Stimulated activated CD8-positive, alpha-beta memory T cell treated with anti-CD3 and anti-CD28 coated beads, Interleukin-15, amount 100 ng/mL, for 48 hours (primary cell): ENCODE measurements at places on chromosomes 2 and 18.

- no peak for DNase-seq
Observed at GRCh38 chr2:118292991-118293390, 204.7 kb downstream of the INSIG2 start.

DNA sequence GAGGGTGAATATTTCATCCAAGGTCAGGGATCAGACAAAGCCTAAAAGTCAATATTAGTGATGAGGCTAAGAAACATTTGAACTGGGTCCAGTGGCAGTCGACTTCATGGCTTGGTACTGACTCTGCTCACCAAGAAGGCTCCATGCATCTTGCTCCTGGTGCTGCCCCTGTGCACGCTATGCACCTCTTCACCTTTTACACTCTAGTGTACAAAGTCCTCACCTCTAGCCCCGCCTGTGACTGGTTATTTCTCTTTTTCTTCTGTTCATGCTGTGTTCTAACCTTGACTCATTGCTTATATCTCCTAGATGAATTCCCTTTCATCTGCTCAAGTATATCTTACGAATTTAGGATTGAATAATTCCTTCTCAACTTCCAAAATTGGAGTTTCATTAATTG is 52.4 kb upstream of the ZNF385B start:
- no peak for DNase-seq

DNA sequence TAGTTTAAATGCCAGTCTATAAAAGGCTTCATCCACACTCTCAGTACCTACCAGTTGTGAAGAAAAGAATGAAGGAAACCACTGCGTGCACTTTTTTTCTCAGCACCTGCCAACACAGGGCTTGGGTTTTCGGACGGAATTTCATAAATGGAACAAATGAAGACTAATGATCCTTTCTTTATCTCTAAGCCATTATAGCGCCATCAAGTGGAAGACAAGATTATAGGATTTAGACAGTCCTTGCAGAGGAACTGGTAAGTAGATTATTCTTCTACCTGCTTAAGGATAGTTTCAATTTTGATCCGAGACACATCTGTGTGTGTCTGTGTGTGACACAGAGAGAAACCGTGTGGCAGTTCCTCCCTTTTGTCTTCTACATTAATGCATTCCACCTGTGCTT is 245.6 kb downstream of the NRXN1 start:
- no peak for DNase-seq

GRCh38 chr2:126778561-126779501 is 119.9 kb upstream of the TEX51 start:
- no peak for DNase-seq

GRCh38 chr2:186599186-186599778 is 9.4 kb downstream of the ITGAV start:
- DNase-seq = no peak

DNA sequence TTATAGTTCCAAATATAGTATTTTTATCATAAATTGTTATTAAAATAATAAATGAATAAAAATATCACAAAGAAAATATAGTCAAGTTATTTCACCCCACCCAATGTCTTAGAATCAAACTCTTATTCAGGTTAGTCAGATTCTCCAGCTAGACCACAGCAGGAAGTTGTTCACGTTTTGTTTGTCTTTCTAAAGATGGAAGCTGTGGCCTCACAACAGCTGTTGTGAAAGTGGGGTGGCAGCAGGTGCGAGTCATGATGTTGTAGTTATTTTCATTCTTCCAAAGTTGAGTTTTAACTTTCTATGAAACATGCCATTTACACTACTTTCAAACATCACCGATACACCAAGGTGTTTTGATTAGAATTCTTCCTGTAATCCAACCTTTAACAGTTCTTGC is 272.9 kb downstream of the SLC8A1 start:
- no peak for DNase-seq

DNA sequence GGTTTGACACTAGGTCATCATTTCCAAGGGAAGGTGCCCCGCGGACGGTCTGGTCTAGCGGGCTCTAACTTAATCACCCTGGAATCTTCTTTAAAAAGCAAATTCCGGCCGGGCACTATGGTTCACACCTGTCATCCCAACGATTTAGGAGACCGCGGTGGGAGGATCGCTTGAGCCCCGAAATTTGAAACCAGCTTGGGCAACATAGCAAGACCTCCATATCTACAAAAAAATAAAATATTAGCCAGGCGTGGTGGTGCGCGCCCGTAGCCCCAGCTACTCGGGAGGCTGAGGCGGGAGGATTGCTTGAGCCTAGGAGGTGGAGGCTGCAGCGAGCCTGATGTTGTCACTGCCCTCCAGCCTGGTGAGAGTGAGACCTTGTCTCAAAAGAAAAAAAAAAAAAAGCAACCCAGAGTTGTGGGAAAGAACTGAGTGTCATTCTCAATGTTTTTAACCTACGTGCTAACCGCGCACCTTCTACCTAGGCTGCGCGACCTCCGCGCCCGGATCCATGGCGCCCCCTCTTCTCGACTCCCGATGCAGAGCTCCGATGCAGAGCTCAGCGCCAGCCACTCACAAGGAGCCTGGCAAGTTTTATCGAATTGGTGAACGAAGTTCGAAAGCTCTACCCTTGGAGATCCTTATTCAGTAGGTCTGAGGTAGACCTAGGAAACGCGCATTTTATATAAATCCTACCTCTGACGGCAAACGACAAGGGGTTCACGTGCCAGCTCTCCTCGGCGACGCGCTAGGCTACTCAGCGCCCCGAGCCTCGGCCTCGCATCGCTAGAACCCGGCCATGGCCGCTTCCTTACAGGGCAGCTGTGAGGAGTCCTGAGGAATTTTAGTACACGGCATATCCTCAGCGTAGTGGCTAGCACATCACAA is 888 bp upstream of the TWSG1 start:
- no peak for DNase-seq

- no peak for DNase-seq
Observed at GRCh38 chr2:147806846-147807245, 38.0 kb upstream of the ACVR2A start.

GRCh38 chr2:167861574-167862193 is 385.7 kb downstream of the STK39 start:
- DNase-seq = no peak

- DNase-seq = no peak
Observed at GRCh38 chr2:171675810-171676345, 11.4 kb upstream of the DYNC1I2 start.

- no peak for DNase-seq
Observed at GRCh38 chr2:3739313-3739712, 35.9 kb downstream of the DCDC2C start.
